ENCODE measurements at places on chromosomes 2 and 18.

- no peak for DNase-seq
These were observed 55.7 kb downstream of the MEIS1 start for GRCh38 chr2:66490588-66491001.

GRCh38 chr18:24538414-24539264 is 78.2 kb downstream of the HRH4 start:
- DNase-seq, result no peak

- DNase-seq, result no peak
These were observed 145.2 kb upstream of the TPO start for GRCh38 chr2:1268034-1268433.

DNA sequence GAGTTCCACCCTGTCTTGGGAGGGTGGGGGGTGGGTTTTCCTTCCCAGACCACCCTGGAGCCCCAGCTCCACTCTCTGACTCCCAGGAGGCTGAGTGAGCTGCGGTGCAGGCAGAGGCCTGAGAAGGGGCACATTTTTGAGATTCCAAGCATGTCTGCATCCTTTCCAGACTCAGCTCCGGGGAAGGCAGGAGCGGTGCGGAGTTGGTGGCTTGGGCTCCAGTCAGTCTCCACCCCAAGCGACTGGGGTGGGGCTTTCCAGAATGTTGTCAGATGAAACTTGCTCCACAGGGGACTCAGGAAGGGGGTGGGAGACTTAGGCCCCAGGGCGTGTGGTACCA is 44.2 kb upstream of the HS6ST1 start:
- no peak for DNase-seq

DNA sequence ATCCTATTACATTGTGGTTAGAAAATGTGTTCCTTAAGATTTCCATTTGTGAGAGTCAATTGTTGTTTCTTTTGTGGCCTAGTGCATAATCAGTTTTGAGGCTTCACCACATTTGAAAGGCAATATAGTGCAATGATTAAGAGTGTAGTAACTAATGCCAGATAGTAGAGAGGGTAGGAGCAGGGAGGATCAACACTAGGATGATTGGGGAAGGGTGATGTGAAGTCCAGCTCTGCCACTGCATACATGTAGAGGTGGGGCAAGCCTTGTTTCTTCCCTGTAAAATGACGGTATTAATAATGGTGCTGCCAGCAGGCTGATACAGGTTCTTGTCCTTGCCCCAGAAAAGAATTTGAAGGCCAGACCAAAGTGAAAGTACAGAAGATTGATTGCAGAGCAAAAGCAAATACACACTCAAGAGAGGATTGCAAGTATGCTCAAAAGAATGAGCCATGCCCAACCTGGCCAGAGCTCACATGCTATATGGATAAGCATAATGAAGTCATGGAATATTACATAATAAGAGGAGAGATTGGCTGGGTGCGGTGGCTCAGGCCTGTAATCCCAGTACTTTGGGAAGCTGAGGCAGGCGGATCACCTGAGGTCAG is 8.0 kb downstream of the SP100 start:
- no peak for DNase-seq

- DNase-seq, result no peak
These were observed 34.7 kb upstream of the ZSWIM2 start for GRCh38 chr2:186883666-186884065.

DNA sequence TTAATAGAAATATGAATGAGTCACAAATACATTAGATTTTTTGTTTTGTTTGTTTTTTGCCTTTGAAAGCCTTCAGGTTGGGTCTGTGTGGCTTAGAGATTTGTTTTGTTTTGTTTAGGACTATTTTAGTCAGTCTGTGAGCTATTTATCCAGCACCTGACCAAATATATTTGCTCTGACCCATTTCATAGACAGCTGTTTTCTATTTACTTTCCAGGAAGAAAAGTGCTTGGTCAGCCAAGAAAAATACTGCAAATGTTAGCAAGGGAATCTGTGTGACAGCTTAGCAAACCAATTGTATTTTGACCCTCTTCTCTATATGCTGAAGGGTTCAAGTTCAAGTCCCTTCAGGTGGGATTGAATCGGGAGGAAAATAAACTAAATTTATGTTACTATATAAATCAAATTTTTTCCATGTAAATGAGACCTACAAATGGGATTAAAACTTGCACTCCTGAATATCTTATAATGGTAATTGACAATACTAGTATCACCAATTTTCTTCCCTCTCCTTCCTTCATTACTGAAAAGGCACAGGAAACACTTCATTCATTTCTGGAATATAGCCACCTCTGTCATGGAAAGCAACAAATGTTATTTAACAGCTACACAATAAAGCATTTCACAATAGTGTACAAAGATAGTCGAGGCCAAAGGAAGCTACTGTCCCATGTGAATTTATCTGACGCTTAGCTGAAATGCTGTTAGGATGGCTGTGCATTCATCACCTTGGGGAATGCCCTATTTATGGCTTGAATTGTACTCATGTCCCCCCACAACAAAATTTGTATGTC is 23.1 kb upstream of the KLF7 start:
- no peak for DNase-seq
